ENCODE measurements at places on chromosomes 13 and 19.

GRCh38 chr13:33108620-33109019 lies 92.4 kb downstream of the KL start:
- DNase-seq: no peak

GRCh38 chr13:67231289-67232000 lies 1.3 kb upstream of the PCDH9 start:
- DNase-seq: no peak

- no peak for DNase-seq
Measured at GRCh38 chr19:7788178-7788932, 25.3 kb downstream of the CLEC4M start.

DNA sequence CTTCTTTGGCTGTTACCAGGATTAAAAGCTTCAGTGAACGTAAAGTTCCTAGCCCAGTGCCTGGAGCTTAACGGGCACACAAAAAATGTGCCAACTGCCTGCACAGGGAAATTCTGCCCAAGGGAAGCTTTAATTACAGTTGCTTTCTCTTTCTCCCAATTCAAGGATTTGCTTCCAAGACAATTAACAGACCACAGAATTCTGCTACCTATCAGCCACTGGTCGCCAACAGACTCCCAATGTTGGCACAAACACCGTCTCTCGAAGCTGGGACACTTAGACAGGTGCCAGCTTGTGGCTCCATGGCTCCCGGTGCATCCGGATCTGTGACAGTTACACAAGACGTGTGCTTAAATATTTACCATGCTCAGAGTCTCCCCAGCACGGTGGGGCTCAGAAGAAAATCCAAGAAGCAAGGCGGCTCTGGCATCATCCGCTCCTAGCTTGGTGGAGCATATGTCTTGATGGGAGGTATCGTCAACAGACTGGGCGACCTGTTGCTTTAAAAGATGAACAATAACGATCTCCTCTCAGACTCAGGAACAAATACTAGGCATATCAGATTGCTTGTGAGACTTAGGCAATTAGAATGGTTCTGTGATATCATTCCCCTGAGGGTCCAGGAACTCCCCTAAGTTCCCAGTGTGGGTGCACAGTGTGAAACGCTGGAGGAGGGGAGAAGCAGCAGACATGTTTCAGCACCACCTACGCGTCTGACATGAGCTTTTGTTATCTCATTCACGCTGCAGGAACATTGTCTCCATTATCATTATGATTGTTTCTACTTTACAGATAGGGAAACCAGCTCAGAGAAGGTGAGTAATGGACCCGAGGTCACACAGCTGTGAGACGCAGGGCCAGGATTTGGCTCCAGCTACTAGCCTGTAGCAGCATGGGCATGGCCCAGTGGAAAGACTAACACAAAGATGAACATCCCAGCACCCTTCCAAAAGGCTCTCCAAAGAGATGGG lies 61.6 kb downstream of the ALOX5AP start:
- peak; percentile 35 for DNase-seq

GRCh38 chr13:102650444-102650843 lies 44.4 kb downstream of the METTL21C start:
- no peak for DNase-seq

DNA sequence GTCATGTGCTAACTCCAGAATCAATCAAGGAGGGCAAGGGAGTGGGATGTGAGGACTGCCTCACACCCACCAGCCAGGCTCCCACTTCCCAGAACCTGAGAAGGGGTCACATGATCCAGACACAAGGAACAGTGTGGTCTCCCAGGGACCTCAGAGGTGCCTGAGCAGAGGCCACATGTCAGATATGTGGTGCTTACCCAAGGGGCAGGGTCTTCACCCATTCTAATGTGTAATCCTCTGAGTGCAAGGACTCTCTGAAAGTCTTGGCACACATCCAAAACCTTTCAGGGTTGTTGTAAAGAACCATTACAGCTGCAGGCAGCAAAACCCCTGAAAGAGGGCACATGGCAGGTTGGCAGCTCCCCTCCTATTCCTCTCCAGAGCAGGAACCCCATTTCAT lies 656.6 kb downstream of the UQCRFS1 start:
- DNase-seq: no peak

GRCh38 chr19:6113616-6114188 lies 3.4 kb upstream of the RFX2 start:
- no peak for DNase-seq

DNA sequence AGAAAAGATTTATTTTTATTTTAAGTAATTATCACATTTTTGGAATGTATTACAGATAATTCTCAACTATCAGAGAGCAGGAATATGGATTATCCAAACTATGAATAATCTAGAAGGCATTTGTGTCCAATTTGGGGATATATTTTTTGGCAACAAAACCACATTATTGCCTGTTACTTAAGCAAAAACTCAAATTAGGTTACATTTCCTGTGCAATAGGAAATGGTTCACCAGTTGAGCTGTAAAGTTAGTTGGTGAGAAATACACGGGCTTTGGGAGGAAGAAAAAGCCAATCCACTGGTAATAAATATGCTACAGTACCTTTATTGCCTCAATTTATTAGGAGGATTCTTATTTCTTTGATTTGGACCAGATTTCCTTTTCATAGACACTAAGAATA lies 1075.2 kb downstream of the PCDH9 start:
- no peak for DNase-seq

- peak; percentile 49 for DNase-seq
Measured at GRCh38 chr19:55703790-55704215, 28.8 kb downstream of the EPN1 start.

GRCh38 chr13:95197548-95197947 lies 103.7 kb downstream of the ABCC4 start:
- DNase-seq: no peak

GRCh38 chr13:22061371-22061805 lies 390.5 kb downstream of the FGF9 start:
- peak; percentile 61 for DNase-seq

DNA sequence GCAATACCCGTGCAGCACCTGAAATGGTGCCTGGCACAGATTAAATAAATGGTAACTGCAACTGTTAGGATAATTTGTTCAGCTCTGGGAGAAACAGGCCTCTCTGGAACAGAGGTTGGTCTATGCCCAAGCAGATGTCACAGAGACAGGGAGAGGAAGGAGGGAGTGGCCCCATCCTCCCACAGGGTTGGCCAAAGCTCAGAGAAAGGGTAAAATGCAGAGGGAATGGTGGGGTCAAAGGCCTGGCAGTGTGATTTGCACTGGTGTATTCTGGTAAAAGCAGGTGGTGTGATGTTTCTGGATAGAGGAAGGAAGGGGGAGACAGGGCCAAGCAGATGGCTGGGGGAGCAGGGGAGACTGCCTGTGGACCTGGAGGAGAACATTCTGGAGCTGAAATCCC lies 9.4 kb downstream of the ZSCAN22 start:
- DNase-seq: no peak

GRCh38 chr13:101303521-101303920 lies 112.8 kb downstream of the NALCN start:
- no peak for DNase-seq

DNA sequence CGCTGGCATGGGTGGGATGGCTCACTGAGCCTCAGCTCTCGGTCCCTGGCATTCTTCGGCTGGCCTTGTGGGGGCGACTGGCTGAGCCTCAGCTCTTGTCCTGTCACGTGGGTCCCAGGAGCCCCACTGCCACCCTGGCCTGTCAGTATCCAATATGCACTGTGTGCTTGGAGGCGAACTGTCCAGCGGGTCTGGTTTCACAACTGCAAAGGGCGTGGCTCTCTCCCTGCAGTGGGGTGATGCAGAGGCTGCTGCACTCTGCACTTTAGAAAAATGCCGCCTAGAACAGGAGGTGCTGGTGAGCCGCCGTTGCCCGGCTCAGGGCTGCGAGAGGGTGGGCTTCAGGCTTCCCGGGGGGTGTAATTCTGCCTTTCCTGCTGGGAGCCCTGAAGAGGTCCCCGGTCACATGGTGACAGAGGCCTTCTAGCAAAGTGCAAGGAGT lies 17.0 kb upstream of the TMEM255B start:
- DNase-seq: peak; percentile 22

- no peak for DNase-seq
Measured at GRCh38 chr13:46062185-46062584, 9.6 kb upstream of the ZC3H13 start.

DNA sequence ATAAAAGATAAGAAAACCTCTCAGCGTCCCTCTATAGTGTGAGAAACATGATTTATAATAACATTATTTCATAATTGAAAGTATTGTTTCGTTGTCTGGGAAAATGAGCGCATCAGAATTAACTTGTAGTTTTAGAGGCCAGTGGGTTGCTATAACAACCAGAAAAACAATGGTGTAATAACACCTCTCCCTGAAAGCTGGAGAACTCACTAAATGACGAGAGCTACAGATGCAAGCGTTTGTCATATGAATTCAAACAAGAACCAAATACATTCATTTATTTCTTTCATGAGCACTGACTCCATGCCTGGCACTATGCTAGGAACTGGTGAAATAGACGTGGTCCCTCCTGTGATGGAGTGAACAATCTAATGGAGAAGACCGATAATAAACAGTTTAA lies 16.3 kb downstream of the KBTBD7 start:
- no peak for DNase-seq

DNA sequence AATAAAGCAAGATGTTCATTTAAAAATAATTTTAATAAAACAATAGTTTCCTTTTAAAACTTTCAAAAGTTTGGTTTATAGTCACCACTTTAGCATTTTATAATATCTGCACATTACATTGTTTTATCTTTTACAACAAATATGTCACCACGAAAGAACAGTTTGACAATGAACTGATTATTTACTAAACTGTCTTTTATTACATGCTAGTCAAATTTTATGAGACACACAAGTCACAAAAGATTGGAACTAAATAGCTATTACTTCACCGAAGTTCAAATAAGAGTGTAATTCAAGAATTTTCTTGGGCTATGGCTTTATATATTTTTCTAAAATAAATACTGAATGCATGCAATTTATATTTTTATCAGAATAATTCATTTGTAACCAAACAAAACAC lies 57.5 kb upstream of the EEF1AKMT1 start:
- no peak for DNase-seq

DNA sequence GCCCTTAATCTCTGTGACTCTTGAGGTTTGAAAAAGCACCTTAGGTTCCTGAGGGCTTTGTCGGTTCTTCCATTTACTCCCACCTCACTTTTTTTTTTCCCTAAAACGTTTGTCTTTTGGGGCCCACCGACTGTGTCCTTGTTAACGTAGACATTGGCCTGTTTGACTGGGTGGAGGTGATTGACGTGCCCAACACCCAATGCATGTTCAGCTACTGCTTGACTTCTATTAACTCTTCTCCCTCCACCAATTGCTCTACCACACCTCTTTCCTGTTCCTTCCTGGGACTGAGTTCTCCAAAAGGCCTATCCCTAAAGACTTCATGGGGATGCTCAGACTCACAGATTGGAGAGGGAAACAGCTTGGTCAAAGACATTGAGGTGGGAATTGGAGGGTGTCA lies 17.3 kb downstream of the CKM start:
- no peak for DNase-seq

DNA sequence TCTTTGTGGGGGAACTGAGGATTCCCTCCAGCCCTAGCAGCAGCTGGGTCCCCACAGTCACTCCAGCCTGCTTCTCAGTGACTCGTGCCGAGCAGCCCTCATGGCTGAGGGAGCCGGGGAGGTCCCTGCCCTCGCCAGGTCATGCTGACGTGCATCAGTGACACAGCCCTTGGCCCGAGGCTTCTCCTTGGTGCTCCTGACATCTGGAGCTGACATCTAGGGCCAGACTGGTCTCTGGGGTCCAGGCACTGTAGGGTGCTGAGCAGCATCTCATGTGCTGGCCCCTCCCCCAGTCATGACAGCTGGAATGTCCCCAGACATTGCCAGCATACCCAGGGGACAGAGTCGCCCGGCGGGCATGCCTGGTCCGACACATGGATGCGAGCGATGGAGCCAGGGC lies 14.4 kb downstream of the COMP start:
- DNase-seq: no peak

DNA sequence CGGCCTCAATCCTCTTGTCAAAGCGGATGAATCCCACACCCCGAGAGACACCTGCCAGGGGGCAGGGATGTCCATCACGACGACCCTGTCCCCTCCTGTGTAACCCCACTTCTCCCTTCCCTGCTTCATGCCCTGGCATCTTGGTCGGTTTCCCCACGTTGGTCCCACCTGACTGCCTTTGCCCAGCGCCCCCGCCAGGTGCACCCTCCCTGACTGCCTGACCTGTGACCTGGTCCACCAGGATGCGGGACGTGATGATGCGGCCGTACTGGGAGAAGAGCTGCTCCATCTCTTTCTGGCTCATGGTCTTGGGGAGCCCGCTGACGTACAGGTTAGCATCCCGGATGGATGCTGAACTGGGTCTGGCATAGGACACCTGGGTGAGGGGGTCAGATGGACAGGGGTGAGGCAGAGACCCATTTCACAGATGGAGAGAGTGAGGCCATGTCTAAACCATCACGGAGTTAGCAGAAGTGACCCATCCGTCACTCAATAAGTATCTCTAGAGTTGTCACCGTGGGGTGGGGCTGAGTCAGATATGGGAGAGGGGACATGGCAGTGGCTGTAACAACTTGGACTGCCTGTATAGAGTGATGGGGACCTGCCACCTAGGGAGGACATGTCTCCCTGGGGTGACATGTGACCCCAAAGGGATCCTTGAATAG lies 22.5 kb downstream of the ELAVL3 start:
- DNase-seq: no peak

- no peak for DNase-seq
Measured at GRCh38 chr13:61414686-61415057, 977 bp downstream of the PCDH20 start.

GRCh38 chr19:21751384-21751783 lies 16.0 kb downstream of the ZNF100 start:
- DNase-seq: no peak

DNA sequence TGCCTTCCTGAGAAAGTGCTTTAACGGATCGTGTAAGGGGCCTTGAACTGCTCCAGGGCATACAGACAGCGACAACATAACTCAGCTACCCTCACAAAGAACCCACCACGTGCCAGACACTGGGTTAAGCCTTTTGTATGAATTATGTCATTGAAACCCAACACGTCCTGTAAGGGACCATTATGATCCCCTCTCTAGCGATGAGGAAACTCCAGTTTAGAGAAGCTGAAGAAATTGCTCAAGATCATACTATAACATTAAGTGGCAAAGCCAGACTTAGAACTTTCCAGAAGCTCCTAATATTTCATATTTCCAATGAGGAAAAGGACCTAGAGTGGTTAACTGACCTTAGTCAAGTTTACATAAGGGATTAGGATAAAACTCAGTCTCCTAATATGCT lies 57.0 kb upstream of the RAP2A start:
- no peak for DNase-seq

Data from stimulated activated CD4-positive, alpha-beta T cell treated with anti-CD3 and anti-CD28 coated beads, Interleukin-1b, Interleukin-23, amount 100 ng/mL, for 48 hours (primary cell).